NCI-H1417 (cell line): ENCODE measurements at places on chromosomes 5 and 9.

DNA sequence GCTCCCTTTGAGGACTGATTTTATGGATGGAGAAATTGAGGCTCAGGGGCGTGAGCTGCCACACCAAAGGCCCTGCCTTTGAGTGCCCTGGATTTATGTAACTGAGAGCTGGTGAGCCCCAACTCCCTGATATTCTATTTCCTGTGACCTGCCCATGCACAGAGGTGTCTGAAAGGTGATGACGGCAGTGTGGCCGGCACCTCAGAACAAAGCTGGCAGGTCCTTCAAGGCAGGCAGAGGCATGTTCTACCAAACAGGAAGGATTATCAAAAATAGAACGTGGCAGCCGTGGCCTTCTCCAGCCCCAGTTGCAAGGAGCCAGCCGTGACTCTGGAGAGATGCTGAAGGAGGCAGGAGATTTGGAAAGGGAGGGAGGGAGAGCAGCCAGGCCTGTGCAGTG, 36.2 kb downstream of the INSYN2B start:
- no peak for DNase-seq

DNA sequence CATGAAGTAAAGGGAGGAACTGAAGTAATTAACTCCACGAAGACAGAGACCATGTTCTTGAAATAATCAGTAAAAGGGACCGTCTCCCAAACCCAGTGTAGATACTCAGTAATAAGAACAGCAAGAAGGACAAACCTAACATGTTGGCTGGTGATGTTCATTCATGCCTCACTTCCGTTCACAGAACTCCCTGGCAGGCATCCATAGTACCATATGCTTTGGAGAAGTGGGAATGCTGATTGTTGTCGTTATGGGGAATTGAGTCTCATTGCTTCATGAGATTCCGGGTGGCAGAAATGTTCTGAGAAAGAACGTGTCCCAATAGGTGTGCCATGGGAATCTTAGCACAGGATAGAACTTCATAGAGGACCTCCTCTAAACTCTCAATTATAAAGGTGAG, 452.3 kb downstream of the ZSWIM6 start:
- DNase-seq, result no peak

- DNase-seq, result no peak
These were observed 161.8 kb upstream of the VLDLR start for GRCh38 chr9:2459756-2460155.

GRCh38 chr9:97293207-97293721, 14.2 kb upstream of the CCDC180 start:
- no peak for DNase-seq

DNA sequence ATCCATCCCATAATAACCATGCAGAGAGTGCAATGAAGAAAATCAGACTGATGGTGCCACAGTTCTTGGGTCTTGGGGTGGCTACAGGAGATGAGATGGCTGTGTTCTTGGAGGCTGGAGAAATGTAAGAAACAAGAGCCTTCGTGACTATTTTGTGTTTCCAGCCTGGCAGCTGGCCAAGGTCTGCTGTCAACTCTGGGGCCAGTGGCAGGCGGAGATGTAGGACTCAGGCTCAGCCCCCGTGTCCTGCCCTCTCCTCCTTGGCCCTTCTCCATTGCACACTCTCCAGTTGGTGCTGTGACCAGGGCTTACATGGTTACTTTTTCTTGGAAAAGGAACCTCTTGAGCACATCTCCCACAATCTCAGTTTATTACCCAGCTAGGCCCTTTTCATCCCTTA, 235.4 kb downstream of the DMRT2 start:
- no peak for DNase-seq

DNA sequence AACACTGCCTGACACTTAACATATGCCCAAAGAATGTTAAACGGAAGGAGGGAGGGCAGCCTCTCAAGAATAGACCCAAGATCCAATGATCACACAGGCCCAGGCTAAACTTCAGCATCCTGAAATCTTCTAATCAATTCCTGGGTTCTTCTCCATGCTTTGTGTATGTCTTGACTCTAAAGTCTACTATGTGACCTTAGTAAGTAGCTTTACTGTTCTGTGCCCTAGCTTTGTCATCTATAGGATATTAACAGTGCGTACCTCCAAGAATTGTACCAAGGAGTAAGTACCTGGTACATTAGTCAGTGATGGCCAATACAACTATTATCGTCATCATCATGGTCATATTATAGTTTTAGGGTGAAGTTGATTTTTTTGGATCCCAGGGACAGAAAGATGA, 96.6 kb downstream of the SGCD start:
- no peak for DNase-seq

DNA sequence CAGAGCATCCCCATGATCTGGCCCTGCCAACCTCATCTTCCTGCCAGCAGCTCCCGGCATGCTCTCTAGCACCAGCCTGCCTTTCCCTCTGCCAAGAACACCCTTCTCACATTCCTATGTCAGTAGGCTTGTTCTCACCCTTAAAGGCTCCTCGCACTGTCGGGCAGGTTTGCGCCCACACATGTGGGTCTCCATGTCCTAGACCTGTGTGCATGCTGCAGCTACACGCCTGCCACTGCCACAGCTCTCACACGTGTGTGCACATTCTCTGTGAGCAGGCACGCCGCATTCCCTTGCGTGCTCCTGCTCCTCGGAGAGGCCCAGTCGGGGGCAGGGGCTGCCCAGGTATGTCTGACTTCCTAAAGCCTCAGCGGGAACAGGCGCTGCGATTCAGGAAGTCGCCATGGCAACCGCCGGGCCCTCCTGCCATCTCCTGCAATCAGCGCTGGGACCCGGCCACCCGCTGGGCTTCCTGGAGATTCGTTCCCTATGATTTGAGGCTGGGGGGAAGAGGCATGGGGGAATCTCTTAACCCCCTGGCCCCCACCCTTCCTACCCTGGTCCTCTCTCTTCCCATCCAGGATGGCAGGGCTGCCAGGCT, 28.1 kb downstream of the NDUFA8 start:
- DNase-seq, result no peak

- no peak for DNase-seq
These were observed 8.1 kb downstream of the NDST1 start for GRCh38 chr5:150516011-150516410.

- DNase-seq, result no peak
These were observed 10.2 kb upstream of the ST8SIA4 start for GRCh38 chr5:100913298-100913697.

GRCh38 chr5:103475629-103476240, 86.9 kb downstream of the NUDT12 start:
- DNase-seq, result peak; percentile 61

- DNase-seq, result no peak
These were observed 65.5 kb downstream of the ACO1 start for GRCh38 chr9:32449969-32450368.

- no peak for DNase-seq
These were observed 183.7 kb downstream of the GLIS3 start for GRCh38 chr9:4116071-4116581.

DNA sequence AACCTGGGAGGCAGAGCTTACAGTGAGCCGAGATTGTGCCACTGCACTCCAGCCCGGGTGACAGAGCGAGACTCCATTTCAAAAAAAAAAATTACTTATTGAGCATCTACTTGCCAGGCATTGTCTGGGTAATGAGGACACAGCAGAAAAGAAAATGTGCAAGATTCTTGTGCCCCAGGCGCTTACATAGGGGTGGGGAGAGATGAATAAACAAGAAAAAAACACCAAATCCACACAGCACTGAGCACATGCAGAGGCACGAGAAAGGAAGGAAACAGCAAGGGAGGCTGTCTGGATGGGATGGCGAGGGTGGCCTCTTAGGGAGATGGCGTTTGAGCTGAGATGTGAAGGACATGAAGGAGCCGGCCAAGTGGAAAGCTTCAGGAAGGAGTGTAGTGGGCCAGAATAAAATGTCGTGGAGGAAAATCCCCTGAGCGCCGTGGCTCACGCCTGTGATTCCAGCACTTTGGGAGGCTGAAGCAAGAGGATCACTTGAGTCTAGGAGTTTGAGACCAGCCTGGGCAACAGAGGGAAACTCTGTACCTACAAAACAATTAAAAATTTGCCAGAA, 13.9 kb downstream of the DYNC2I2 start:
- DNase-seq, result no peak

DNA sequence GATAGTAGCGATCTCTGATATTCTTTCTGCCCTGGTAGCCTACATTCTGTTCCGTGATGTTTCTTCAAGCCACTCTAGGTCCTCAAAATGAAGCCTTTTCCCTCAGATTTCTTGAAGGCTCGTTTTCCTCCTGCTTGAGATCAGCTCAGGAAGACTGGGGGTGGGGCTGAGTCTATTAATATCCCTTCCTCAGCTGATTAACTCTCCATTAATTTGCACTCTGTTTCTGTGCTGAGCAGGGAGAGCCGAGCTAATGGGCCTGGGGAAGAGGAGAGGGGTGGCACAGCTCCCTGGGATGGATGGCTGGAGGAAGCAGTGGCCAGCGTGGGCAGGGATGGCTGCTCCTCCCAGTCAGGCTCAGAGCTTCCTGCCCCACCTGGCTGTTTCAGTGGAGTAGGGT, 93.3 kb downstream of the PPARGC1B start:
- DNase-seq, result no peak

GRCh38 chr5:121963392-121963791, 1.6 kb downstream of the SRFBP1 start:
- DNase-seq, result no peak

- DNase-seq, result peak; percentile 25
These were observed 48.1 kb downstream of the EBF1 start for GRCh38 chr5:159051421-159052282.

- DNase-seq, result no peak
These were observed 10.4 kb downstream of the GMCL2 start for GRCh38 chr5:178176791-178177190.

DNA sequence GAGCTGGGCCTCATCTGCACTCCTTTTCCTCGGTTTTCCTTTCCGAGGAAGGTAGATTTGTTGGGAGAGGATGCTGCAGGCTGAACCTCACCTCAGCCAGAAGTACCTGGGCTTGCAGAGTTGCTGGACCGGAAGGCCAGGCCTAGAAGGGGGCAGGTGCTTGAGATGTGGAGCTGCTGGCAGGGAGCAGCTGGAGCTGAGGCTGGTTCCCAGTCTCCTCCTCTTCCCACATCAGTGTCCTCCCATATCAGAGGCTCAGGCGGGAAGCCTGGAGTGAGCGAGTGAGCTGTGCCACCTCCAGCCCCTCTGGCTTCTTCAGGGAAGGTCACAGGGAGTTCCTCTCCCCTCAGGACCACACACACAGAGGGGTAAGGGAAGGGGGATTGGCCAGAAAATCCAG, 259.4 kb downstream of the GADD45G start:
- DNase-seq, result peak; percentile 86

DNA sequence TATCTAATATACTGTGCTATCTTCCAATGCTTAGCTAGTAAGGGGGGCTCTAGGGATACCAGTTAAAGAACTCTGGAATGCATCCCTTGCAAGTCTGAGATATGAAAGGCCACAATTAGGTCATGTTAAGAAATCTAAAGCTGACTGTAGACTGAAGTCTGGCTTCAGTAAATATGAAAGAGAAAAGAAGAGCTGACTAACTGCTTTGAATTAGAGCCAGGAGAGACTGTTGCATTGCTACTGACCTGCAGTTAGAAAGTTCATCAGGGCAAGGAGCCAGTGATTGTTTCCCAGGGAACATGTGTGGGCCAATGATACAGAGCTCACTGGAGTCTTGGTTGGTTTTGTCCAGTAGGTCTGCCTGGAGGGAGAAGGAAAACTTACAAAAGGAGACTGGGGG, 472.1 kb upstream of the TNC start:
- no peak for DNase-seq

GRCh38 chr5:138029501-138029900, 3.4 kb downstream of the FAM13B start:
- no peak for DNase-seq

DNA sequence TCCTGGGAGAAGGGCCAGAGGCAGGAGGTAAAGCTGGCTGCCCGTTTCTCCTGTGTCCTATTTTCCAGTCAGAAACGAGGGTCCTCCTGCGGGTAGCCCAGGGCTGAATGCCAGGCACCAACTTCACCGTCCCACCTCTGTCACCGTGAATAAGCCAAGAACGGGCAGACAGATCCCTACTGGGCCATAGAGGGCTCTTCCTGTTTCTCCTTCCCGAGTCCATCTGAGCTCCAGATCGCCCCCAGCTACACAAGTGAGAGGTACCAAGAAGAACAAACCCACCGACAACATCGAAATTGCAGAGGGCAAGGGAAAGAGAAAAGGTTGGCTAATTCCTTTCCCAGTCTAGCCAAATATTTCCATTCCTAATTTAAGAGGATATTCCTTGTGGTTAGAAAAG, 93.7 kb downstream of the SPOCK1 start:
- no peak for DNase-seq

- no peak for DNase-seq
These were observed 335.6 kb downstream of the ZSWIM6 start for GRCh38 chr5:61667525-61668218.

- no peak for DNase-seq
These were observed 31.9 kb downstream of the CNTFR start for GRCh38 chr9:34557426-34558321.

DNA sequence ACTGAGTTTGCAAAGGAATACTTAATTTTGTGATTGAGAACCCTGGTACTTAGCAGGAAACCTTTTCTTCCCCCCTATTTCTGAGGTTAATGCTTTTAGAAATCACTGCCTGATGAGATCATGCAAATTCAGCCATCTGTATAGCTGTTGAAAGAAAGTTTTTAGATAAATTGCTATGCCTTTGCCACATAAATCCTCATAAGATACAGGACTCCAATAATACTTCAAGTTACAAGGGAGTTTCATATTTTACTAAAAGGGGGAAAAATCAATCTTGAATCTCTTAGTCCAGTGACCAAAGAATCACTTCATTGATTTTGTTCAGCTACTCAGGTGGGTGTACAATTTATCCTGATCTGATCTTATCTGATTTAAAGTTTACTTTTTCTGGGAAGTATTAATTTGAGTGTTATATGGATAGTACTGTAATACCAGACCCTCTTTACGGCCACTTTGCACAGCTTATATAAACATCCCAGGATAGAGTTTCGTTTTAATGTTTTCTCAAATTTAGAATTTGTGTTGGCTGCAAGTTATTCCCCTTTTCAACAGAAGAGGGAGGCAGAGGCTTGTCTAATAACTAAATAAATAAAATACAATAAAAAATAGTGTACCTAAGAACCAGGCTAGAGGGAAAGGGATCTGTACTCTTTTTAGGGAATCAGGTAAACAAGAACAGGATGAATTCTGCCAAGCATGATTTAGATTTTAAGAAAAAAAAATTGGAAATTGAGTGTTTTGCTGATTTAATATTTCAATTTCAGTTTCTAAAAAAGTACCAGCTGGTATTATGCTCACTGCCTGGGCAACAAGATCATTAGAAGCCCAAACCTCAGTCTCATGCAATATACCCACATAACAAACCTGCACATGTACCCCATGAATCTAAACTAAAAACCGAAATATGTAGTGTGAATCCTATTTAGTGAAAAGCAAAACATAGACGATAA, 69.1 kb downstream of the PSAT1 start:
- peak; percentile 3 for DNase-seq

DNA sequence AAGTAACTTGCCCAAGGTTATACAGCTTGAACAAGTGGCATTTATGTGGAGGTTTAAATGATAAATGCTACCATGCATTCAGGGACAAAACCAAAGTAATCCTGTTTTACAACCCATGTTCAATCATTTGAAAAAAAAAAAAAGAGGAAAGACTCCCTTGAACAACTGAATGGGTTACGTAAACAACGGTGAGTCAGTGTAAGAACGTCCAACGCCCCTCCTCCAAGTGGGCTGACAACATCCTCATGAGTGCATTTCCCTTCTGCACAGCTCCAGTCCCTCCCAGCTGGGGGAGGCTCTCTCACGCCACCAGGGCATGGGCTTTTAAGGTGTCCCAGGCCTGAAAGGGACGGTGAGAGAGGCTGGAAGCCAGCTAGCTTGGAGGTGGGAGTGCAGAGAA, 90.0 kb downstream of the PRRT1B start:
- peak; percentile 4 for DNase-seq
